ENCODE measurements at places on chromosomes 2 and 18.

DNA sequence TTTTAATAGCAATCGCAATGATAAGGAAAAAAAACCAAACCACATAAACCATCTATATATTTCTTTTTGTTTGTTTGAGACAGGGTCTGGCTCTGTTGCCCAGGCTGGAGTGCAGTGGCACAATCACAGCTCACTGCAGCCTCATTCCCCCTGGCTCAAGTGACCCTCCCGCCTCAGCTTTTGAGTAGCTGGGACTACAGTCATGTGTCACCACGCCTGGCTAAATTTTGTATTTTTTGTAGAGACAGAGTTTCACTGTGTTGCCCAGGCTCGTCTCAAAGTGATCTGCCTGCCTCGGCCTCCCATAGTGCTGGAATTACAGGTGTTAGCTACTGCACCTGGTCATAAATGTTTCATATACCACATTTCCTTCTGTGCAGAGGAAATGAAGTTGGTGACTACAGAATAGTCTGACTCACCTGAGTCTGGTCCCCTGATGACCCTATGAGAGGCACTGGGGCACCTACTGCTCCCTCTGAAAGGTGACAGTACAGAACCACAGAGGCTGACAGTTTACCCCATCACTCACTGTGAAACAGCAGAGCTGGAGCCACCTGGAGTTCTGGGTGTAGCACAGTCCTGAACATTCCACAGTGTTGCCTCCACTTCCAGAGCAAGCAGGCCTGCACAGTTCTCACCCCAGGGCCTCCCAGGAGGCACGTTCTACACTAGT lies 183.7 kb upstream of the PXDN start:
- no peak for DNase-seq

- DNase-seq: no peak
These were observed 721 bp downstream of the FHOD3 start for GRCh38 chr18:36298126-36298741.

- DNase-seq: no peak
These were observed 158.6 kb downstream of the DYSF start for GRCh38 chr2:71611781-71612527.

GRCh38 chr2:99970292-99970868 lies 172.0 kb downstream of the AFF3 start:
- DNase-seq: no peak

- no peak for DNase-seq
These were observed 21.4 kb upstream of the C1QL2 start for GRCh38 chr2:119179991-119180390.

DNA sequence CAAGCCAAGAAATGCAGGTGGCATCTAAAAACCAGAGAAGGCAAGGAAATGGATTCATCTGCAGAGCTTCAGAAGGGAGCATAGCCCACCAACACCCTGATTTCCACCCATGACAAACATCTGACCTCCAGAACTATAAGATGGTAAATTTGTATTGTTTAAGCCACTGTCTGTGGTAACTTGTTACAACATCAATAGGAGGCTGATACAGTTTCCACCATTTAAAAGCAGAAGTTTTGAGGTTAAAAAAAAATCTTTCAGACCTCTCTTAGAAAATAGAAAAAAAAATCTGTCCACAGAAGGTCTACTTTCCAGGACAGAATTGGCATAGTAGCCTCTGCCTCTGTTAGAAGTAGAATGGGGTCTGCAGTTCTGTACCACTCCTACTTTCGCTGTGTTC lies 37.2 kb downstream of the SLC40A1 start:
- DNase-seq: no peak

DNA sequence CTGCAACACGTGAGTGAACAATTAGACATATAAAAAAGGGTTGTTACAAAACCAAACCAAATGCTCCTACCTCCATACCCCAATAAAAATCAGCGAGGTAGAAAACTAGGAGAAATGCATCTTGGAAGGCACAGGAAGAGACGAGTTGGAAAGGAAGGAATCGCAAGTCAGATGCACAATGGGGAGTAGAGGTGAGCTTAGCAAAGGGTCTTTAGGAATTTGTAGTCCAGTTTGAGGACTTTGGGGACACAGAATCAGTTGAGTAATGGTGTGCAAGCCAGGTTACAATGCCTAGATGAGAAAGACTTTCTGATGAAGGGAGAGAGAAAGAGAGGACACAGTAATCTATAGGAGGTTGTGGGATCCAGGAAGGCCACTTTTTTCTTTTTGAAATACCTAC lies 35.7 kb downstream of the XRCC5 start:
- DNase-seq: no peak
